ENCODE measurements at places on chromosomes 2 and 18. TPM values are rescaled to one million over a fixed set of nuclear protein-coding genes. Genes with fewer than 3 reads are reported as not detected.

The ACVR1 gene
- total RNA-seq = 43.0 TPM

The ABCG5 gene
- not detected for total RNA-seq

The FEV gene
- total RNA-seq = not detected

- peak; percentile 53 for DNase-seq
Measured at GRCh38 chr2:210318891-210319290, 3.9 kb upstream of the MYL1 start.

The LRRC30 gene
- not detected for total RNA-seq

The CRACDL gene
- 0.11 TPM for total RNA-seq

The NYAP2 gene
- not detected for total RNA-seq

- no peak for DNase-seq
Measured at GRCh38 chr2:119233326-119234020, 9.8 kb downstream of the STEAP3 start.

The NAT8 gene
- not detected for total RNA-seq

- no peak for DNase-seq
Measured at GRCh38 chr2:239215136-239215925, 185.5 kb downstream of the HDAC4 start.

The TXNDC2 gene
- 0.10 TPM for total RNA-seq

DNA sequence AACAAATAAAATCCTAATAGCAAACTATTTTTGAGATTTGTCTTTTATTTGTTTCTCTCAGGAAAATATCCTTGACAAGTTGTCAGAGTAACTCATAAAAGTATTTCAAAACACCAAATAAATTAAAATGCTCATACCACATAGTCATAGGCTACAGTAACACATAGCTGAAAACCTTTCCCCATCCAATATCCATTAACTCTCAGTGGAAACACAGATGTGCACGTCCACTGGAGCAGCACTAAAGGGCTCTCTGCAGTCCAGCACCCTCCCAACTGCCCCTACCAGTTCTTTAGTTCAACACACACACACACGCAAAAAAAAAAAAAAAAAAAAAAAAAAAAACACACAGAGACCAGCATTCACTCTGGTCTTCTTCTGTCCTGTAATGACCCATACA is 879 bp upstream of the XDH start:
- no peak for DNase-seq

The AKAIN1 gene
- total RNA-seq = not detected

DNA sequence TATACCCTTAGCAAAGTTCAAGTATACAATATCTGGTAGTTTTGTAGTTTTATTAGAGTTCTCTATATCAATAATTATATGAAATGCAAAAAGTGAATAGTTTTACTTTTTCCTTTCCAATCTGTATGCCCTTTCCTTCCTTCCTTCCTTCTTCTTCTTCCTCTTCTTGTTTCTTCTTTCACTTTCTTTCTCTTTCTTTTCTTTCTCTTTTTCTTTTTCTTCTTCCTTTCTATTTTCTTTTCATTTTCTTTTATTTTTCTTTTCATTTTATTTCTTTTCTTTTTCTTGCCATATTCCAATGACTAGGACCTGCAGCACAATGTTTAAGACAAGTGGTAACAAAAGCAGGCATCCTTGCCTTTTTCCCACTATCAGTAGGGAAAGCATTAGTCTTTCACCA is 59.8 kb downstream of the CCDC68 start:
- no peak for DNase-seq

DNA sequence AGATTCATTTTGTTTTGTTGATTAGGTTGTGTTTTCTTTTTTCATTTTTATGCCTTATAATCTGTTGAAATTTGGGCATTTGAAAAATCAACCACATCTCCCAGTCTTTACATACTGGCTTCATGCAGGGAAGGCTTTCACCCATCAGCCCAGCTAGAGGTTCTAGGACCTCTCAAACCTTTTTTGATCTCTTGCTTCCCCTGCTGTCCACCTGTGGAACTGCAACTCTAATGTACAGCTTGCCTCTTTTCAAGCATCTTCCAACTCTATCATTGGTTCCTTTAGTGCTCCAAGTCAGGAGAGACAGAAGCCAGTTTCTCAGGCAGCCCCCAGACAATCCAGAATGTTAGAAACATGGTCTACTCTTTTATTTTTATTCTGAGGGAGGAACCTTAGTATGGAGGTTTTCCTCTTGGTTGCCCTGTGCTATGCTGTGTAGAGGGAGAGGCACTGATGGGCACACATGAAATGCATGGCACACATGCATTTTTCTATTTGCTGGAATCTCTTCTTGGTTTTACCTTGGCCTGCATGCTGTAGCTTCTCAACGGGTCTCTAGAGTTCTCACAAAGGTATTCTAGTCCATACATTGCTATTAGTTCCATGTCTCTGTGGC is 107.2 kb upstream of the L3MBTL4 start:
- DNase-seq = peak; percentile 28

DNA sequence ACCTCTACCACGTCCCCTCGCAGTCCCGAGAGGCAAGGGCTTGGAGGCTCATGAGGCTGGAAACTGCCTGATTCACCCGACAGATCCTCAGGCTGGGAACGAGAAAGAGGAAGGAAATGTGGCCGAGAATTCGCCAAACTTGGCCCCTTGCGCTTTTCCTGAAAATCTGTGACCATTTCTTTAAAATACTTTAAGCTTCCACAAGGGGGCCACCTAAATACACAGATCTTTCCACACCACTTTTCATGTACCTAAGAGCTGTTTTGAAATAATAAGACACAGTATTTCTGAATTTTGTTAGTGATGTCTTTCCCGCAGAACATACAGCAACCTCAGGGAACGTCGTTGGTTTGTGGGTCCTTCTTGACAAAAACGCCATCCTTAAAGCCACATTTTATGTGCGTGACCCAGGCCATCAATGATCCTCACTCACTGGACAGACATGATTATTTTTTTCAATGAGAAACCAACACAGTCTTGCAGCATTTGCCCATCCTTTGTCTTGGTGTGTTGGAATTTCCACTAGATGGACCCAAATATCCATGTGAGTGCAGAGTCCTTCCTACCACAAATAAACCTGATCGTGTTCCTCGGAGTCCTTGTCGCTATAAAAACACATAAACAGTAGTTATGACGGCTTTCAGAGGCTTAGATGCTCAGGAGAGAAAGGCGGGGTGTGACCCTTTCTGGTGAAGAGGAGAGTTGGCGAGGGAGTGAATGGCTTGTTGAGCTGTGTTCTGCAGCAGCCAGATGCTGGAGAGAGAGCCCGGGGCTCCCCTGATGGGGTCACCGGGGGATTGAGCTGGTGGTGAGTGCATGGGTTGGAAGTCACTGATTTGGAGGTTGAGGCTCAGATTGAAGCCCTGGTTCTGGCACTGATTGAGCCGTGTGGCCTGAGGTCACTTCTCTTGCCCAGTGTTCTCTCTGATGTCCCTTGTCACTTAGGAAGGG is 25.0 kb downstream of the DCDC2C start:
- peak; percentile 42 for DNase-seq

GRCh38 chr2:166115589-166115988 is 12.2 kb downstream of the SCN1A start:
- no peak for DNase-seq

DNA sequence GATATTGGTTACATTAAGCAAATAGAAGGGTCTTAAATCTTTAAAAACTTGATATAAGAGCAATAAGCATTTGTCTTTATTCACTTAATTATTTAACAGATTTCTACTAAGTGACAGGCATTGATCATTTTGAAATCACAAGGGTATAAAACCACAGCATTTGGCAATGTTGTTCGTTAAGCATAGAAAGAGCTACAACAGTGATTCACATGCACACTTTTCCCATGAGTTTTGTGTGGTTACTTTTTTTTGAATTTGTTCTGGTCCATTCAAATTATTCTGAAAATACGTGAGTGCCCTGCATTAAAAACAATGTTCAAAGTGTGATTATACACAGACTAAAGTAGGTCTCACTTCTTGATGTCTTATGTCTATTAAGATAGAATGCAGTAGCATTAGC is 52.2 kb downstream of the LYPD6B start:
- DNase-seq = no peak

GRCh38 chr2:229170916-229171315 is 100.2 kb downstream of the PID1 start:
- DNase-seq = no peak

DNA sequence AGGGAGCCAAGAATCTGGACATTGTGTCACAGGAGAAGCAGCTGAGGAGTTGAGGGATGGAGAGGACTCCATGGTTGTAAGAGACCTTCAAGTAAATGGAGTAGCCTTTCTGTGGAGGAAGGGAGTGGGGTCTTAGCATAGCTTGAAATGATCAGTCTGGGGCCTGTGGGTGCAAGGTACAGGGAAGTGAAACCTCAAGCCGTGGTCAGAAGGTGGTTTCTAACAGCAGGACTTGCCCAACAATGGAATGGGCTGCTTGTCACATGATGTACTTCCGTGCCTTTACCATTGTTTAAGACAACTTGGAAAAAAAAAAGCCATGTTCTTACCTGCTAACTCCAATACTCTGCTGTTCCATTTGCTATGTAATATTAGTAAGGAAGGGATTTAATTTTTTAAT is 140.7 kb downstream of the LDLRAD4 start:
- no peak for DNase-seq

- peak; percentile 53 for DNase-seq
Measured at GRCh38 chr18:10490401-10491165, 35.2 kb upstream of the NAPG start.

The SEPTIN10 gene
- 33.8 TPM for total RNA-seq

The UGT1A4 gene
- not detected for total RNA-seq

- no peak for DNase-seq
Measured at GRCh38 chr2:29492701-29493100, 377.5 kb downstream of the CLIP4 start.

- DNase-seq = no peak
Measured at GRCh38 chr2:237479747-237480146, 7.3 kb upstream of the MLPH start.

The GKN2 gene
- total RNA-seq = not detected

The LYPD1 gene
- not detected for total RNA-seq

DNA sequence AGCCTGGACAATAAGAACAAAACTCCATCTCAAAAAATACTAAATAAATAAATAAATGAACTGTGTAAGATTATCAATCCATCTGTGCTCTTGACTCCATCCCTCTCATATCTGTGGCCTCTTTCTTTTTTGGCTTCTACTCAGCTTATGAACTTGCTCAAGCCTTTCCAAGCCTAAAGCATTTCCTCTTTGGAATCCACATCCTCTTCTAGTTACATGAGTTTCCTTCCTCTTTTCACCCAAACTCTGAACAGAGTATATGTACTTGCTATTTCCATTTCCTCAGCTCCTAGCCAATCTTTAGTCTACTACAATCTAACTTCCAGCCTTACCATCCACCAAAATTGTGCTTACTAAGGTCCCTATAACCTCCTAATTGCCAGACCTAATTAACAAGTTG is 2.5 kb upstream of the DNAJC10 start:
- no peak for DNase-seq

DNA sequence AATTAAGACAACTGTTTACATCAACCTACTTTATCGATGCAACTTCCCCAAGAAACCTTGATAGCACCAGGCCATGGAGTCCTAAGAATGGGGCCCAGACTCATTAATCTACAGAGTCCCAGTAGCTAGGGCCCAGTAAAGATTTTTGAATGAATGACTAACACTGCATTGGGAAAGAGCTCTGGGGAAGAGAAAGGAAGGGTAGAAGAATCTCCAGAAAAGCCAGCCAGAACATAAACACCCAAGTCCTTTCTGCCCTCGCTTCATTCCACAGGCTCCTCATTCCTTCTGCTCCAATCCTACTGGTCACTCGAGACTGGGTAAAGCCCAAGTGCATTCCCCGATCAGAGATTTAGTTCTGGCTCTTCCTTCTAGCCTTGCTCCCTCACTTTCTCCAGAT is 44.3 kb downstream of the CYRIA start:
- DNase-seq = no peak

DNA sequence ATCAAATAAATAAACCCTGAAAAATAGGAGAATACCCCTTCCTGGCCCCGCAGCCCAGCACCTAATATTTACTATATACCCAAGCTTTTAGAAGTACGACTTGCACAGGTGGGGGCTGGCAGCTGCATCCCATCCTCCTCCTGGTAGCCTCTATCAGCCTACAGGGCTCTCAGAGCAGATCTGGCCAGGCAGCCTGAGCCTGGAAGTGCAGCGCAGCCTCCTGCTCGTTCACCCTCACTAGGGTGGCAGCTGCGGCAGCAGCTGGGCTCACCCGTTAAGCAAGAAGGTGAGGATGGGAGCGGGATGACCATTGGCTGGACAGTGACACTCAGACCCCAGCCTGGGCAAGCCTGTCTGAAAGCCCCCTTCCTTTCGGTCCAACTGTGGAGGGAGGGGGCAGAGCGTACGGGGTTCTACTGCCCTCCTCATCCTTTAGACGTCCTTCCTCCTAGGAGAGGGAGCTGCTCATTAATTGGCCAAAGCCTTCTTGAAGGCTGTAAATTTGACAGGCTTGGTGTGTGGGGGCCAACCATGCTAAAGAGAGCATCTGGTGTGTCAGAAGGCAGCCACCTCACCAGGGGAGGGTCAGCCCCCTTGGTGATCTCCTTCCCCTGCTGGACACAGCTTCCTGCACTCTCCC is 23.3 kb downstream of the MPHOSPH10 start:
- DNase-seq = no peak

- no peak for DNase-seq
Measured at GRCh38 chr2:205745661-205746419, 63.5 kb downstream of the NRP2 start.

The PRKAG3 gene
- total RNA-seq = 49.9 TPM

DNA sequence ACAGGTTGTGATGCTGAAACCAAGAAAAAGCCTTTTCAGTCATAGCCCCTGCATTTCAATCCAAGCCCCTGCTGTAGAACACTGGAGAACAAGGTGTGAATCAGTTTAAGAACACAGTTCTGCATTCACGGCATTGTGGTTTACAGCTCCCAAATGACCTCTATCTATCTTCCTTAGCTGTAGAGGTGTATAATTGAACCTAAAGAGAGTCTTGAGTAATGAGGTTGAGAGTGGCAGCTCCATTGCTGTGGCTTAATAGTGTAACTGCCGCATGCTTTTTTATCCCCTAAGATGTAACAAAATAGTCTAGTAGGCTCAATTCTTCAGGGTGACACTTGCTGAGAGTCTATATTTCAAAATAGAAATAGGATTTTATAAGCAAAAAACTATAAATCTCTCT is 121.3 kb upstream of the EPHA4 start:
- DNase-seq = no peak

The ABCG8 gene
- total RNA-seq = not detected

All from myocyte (in vitro differentiated cells).